ENCODE measurements at places on chromosomes 7 and 10.

DNA sequence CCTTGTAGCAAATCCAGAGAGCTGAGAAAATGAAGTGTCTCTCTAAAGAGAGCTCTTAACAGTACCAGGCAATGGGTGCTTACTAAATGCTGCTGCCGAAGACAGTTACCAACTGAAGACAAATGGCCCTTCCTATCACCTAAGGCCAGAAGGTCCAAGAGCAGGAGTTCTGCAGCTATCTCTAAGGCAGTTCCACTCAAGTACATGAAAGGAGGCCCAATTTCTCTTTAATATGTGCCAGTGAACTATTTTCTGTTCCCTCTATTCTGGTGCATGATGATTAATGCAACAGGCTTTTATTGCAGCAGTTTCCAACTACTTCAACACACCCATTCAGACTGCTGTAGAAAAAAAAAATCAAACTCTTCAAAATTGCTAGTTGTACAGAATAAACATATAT, 122.5 kb downstream of the SLC25A13 start:
- DNase-seq = peak; percentile 25

- DNase-seq = peak; percentile 8
Measured at GRCh38 chr10:60732807-60733516, 45.3 kb upstream of the CDK1 start.

- DNase-seq = peak; percentile 36
Measured at GRCh38 chr10:131928248-131929095, 27.7 kb downstream of the PPP2R2D start.

- no peak for DNase-seq
Measured at GRCh38 chr7:94595717-94596116, 60.2 kb downstream of the SGCE start.

DNA sequence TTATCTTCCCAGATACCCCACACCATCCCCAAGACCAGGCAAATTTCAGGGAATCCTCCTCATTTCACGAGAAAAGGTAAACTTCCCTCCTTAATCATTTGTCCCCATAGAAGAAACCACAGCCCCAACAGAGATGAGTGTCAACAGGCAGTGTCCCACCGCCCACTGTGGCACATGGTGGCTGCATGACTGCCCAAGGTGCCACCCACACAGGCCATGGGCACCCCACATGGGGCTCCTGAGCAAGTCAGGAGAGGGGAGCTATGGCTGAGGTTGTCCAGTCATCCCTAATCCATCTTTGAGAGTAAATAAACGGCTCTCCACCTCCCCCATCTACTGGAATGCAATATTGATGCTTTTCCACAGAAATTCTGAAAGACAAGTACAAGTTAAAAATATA, 44.1 kb downstream of the ANTXRL start:
- no peak for DNase-seq

DNA sequence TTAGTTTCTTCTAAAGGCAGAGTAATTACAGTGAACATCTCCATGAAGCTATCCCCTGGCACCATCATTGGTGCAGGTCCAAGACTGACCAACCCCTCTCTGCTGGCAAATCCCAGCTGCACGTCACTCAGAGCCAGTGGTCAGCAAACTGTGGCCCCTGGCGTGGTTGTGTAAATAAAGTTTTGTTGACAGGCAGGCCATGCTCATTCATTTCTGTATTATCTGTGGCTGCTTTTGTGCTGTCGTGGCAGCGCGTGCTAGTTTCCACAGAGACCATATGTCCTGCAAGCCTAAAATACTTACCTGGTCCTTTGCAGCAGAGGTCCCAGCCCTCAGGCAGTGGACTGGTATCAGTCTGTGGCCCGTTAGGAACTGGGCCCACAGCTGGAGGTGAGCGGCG, 117.6 kb upstream of the NPS start:
- no peak for DNase-seq

- no peak for DNase-seq
Measured at GRCh38 chr7:2944739-2945138, 98.9 kb downstream of the CARD11 start.

- no peak for DNase-seq
Measured at GRCh38 chr10:110612087-110612486, 32.0 kb upstream of the RBM20 start.

DNA sequence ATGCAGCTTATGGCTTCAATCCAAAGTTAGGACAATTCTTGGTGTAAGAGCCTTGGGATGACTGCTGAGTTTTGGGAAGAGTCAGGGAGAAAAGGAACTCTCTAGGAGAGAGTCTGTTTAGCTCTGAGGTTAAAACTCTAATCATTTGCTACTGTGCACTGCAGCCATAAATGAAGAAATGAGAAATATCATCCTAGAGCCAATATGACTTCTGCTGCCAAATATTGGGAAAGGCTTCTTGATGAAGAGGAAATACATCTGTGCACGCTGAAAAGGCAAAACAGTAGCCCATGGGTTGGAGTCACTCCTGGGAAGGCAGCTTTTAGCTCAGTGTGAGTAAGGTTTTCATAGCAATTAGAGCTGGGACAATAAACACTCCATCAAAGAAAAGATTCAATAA, 308.8 kb downstream of the SFMBT2 start:
- no peak for DNase-seq

DNA sequence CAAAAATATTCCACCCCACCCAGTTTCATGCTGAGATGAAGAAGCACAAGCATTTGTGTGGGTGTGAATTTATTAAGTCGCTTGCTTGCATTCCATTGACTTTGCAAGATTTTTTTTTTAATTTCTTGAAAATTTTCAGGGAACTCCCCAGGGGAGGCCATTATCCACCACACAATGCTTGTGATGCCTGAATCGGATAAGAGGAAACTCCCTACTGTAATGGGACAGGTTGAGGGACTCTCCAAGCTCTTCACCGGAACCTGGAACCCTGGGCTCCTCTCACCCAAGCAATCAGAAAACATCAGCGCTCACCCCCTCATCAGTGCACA, 153.6 kb upstream of the ZMIZ1 start:
- DNase-seq = no peak

GRCh38 chr10:126854726-126855495, 50.3 kb upstream of the DOCK1 start:
- no peak for DNase-seq

DNA sequence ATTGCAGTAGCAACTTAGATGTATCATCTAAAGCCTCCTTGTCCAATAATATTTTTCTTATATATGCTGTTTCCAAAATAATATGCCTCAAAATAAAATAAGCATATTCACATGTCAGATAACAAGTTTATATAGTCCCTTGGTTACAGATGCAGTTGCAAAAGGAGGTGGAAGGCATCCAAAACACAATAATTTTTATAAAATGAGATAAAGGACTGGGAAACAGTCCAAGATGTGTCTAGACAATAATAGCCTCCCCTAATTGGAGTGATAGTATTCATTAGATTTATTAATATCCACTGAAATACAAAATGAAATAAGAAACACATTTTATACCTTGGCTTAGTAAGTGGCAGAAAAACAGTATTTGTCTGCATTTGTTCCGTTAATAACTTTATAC, 30.3 kb downstream of the BCAP29 start:
- DNase-seq = peak; percentile 10

- peak; percentile 47 for DNase-seq
Measured at GRCh38 chr10:3740157-3740871, 44.7 kb downstream of the KLF6 start.

- DNase-seq = peak; percentile 60
Measured at GRCh38 chr10:51137756-51138529, 63.7 kb downstream of the PRKG1 start.

GRCh38 chr7:102255501-102255900, 31.2 kb upstream of the SH2B2 start:
- DNase-seq = no peak

Data from fibroblast of upper back skin (primary cell).